ENCODE measurements at places on chromosomes 2 and 18. TPM values are rescaled to one million over a fixed set of nuclear protein-coding genes. Genes with fewer than 3 reads are reported as not detected.

- DNase-seq: no peak
- H3K36me3 ChIP-seq: no peaks in the 10 kb centered on the region
- H3K27me3 ChIP-seq: no peaks in the 10 kb centered on the region
- H3K27ac ChIP-seq: no peak overlapping the region
- no peak overlapping the region for H3K4me3 ChIP-seq
- H3K4me1 ChIP-seq: peaks cover 8% of the 10 kb centered on the region
These were observed 13.4 kb upstream of the CLASP1 start for GRCh38 chr2:121662656-121663055.

- peak overlapping the region; percentile 92 for H3K27ac ChIP-seq
- peak overlapping the region; percentile 80 for H3K4me3 ChIP-seq
- peaks cover 12% of the 10 kb centered on the region for H3K4me1 ChIP-seq
- peaks cover 10% of the 10 kb centered on the region for H3K36me3 ChIP-seq
These were observed 26.8 kb downstream of the THAP4 start for GRCh38 chr2:241609859-241610793.

The RAX gene
- total RNA-seq: not detected

DNA sequence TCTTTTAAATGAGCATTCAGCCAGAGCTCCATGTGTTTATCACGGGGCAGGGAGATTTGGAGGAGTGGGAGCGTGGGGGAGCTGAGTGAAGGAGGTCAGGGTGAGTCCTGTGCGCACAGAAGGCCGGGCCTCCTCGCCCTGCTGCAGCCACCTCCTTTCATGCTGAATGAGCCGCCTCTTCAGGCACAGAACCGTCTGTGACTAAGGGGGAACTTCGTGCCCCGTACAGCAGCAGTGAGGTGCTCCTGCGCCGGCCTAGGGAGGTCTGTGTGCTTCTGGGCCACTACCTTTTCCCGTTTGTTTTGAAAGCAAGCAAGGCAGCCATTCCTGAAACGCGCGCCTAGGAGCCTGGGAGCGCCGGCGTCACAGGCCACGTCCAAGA lies 27.1 kb upstream of the ZNF516 start:
- H3K27ac ChIP-seq: peak overlapping the region; percentile 64
- H3K4me1 ChIP-seq: no peaks in the 10 kb centered on the region
- no peak for DNase-seq

The CCNYL1 gene
- total RNA-seq: 24.8 TPM

The UGT1A4 gene
- total RNA-seq: 1.1 TPM

DNA sequence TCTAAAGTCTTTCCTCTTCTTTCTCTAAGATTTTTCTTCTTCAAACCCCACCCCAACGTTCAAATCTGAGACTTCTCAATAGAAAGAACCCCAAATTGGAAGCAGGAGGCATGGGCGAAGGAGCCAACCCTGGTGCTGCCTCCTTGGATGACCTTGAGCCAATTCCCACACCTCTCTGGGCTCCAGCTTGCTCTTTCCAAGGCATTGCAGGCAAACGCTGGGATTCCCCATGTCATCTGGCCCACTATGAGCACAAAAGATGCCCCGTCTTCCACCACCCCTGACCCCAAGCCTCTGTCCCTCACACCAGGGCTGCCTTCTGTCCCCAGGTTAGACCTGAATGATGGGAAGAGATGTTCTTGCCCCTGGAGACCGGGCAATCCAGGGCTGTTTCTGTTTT lies 57.0 kb downstream of the TTC32 start:
- H3K27me3 ChIP-seq: peaks cover 8% of the 10 kb centered on the region
- no peaks in the 10 kb centered on the region for H3K4me1 ChIP-seq
- no peak for DNase-seq
- H3K27ac ChIP-seq: no peak overlapping the region
- H3K36me3 ChIP-seq: no peaks in the 10 kb centered on the region

- no peak overlapping the region for H3K4me3 ChIP-seq
- no peaks in the 10 kb centered on the region for H3K4me1 ChIP-seq
- no peaks in the 10 kb centered on the region for H3K27me3 ChIP-seq
- DNase-seq: no peak
- no peaks in the 10 kb centered on the region for H3K36me3 ChIP-seq
These were observed 15.5 kb downstream of the SALL3 start for GRCh38 chr18:78994977-78995582.

DNA sequence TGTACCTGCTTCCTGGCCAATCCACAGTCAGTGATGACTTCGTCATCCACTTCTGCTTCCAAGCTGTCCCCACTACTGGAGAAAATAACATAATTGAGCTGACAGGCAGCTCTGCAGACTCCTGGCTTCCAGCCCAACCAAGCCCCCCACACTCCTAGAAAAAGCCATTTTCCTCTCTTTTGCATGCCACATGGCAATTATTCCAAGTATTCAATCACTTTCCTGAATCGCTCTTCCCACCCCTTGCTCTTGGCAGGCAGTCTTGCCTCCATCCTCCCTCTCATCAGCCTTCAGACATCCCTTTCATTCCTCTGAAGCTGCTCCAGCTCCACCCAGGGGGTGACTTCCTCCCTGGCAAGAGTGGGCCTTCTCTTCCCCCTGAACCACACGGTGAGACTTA lies 14.3 kb upstream of the ST8SIA5 start:
- no peak overlapping the region for H3K4me3 ChIP-seq
- H3K4me1 ChIP-seq: no peaks in the 10 kb centered on the region
- DNase-seq: no peak
- H3K27ac ChIP-seq: no peak overlapping the region

The FBXO48 gene
- 0.95 TPM for total RNA-seq

- no peak overlapping the region for H3K4me3 ChIP-seq
- H3K4me1 ChIP-seq: no peaks in the 10 kb centered on the region
- H3K36me3 ChIP-seq: no peaks in the 10 kb centered on the region
- H3K27ac ChIP-seq: no peak overlapping the region
- no peak for DNase-seq
These were observed 377.8 kb upstream of the SMIM21 start for GRCh38 chr18:75805265-75805664.

GRCh38 chr18:71743634-71744033 lies 800.5 kb downstream of the CBLN2 start:
- H3K4me1 ChIP-seq: no peaks in the 10 kb centered on the region
- H3K36me3 ChIP-seq: no peaks in the 10 kb centered on the region
- no peak overlapping the region for H3K27ac ChIP-seq
- no peak for DNase-seq
- H3K27me3 ChIP-seq: no peaks in the 10 kb centered on the region
- H3K4me3 ChIP-seq: no peak overlapping the region
